Aorta (tissue), 5 donors: ENCODE measurements at places on chromosomes 6 and 20. TPM values are rescaled to one million over a fixed set of nuclear protein-coding genes. Genes with fewer than 3 reads are reported as not detected.

The MROH8 gene
- total RNA-seq = 3.4 TPM

The KCNG1 gene
- total RNA-seq = 0.39 TPM

The SLC25A27 gene
- 45.9 TPM for total RNA-seq

The FRS3 gene
- total RNA-seq = 3.7 TPM

The EYA2 gene
- total RNA-seq = 10.9 TPM

The TCF15 gene
- 0.58 TPM for total RNA-seq

The ZBTB46 gene
- 22.7 TPM for total RNA-seq

The CYP39A1 gene
- 2.0 TPM for total RNA-seq

The COL21A1 gene
- total RNA-seq = 22.5 TPM

The ADGRF5 gene
- 28.7 TPM for total RNA-seq

The TRIM31 gene
- not detected for total RNA-seq

The OR2H2 gene
- not detected for total RNA-seq

The IP6K3 gene
- 1.0 TPM for total RNA-seq

The ENPP5 gene
- total RNA-seq = 4.0 TPM

The TCFL5 gene
- total RNA-seq = 10.7 TPM

The RFX6 gene
- not detected for total RNA-seq

The ETV7 gene
- 2.8 TPM for total RNA-seq

The MATN4 gene
- 0.69 TPM for total RNA-seq

The MYCT1 gene
- 11.9 TPM for total RNA-seq

The BPIFB1 gene
- not detected for total RNA-seq

The HLA-B gene
- 1,392 TPM for total RNA-seq

The FERMT1 gene
- 1.5 TPM for total RNA-seq

The MUC22 gene
- total RNA-seq = not detected

The IPCEF1 gene
- 3.7 TPM for total RNA-seq

The NOX3 gene
- total RNA-seq = not detected

The EXOC2 gene
- 18.0 TPM for total RNA-seq

The TOX2 gene
- 11.9 TPM for total RNA-seq

The DYNLT2 gene
- 1.2 TPM for total RNA-seq

The COL10A1 gene
- total RNA-seq = not detected

The MOG gene
- not detected for total RNA-seq

The PSORS1C2 gene
- not detected for total RNA-seq

The PLA2G7 gene
- 2.0 TPM for total RNA-seq

The SESN1 gene
- 26.1 TPM for total RNA-seq

The MAK gene
- 0.12 TPM for total RNA-seq
